ENCODE measurements at places on chromosomes 4 and X. TPM values are rescaled to one million over a fixed set of nuclear protein-coding genes. Genes with fewer than 3 reads are reported as not detected.

DNA sequence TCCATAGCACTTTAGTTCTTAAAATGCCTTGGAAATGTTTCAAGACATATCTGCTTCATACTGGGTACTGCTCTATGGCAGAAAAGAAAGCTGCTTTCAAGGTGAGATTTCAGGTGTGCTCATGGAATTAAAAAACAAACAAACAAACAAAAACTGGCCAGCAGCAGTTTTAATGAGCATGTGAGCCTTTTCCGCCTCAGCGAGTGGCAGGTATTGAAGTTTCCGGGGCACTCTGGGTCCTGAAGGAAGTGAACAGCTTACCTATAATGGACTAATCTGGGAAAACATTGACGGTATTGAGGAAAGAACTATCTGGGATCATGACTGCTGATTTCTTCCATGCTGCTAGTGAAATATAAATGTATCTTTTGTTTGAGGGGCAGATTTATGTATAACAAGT, 194.6 kb downstream of the MAML3 start:
- DNase-seq = no peak

The DNAAF6 gene
- total RNA-seq = not detected

GRCh38 chrX:43469391-43470054, 186.6 kb upstream of the MAOA start:
- DNase-seq = no peak

The NKX3-2 gene
- not detected for total RNA-seq

DNA sequence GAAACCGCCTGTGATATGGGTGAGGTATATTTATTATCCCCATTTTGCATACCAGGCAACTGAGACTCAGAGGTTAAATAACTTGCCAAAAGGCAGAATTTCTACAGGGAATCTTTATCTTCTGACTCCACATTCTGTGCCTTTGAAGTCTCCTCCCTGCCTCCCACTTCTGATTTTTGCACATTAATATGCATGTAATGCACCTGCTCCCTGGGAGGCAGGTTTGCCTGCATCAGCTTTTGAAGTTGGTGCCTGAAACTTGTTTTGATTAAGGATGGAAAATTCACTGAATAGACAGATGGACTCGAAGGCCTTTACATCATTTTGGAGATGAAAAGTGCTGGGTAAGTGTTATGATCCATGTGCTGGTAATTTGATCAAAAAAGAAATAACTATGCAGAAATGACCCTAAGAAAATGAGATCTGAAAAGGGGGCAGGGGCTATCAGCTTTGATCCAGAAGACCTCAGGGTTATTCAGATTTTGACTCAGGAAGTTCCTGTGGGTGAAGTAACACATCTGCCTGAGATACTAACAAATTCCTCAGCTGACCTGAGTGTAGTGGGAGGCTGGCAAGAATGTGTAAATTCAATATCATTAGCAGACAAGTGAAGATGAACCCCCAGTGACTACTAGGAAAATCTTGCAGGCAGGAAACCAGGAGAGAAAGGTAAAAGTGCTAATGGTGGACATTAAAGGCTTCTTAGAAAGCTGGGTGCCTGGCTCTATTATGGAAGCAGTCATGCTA, 167.5 kb upstream of the BOD1L1 start:
- no peak for DNase-seq

The POU3F4 gene
- not detected for total RNA-seq

GRCh38 chrX:33194876-33195433, 16.4 kb downstream of the DMD start:
- DNase-seq = no peak

- DNase-seq = no peak
Observed at GRCh38 chr4:59869056-59869455, 1331.1 kb upstream of the ADGRL3 start.

Data from CD4-positive, alpha-beta T cell (primary cell).